ENCODE measurements at places on chromosomes 4 and X.

GRCh38 chr4:78953769-78954666, 14.8 kb upstream of the PAQR3 start:
- DNase-seq, result no peak

DNA sequence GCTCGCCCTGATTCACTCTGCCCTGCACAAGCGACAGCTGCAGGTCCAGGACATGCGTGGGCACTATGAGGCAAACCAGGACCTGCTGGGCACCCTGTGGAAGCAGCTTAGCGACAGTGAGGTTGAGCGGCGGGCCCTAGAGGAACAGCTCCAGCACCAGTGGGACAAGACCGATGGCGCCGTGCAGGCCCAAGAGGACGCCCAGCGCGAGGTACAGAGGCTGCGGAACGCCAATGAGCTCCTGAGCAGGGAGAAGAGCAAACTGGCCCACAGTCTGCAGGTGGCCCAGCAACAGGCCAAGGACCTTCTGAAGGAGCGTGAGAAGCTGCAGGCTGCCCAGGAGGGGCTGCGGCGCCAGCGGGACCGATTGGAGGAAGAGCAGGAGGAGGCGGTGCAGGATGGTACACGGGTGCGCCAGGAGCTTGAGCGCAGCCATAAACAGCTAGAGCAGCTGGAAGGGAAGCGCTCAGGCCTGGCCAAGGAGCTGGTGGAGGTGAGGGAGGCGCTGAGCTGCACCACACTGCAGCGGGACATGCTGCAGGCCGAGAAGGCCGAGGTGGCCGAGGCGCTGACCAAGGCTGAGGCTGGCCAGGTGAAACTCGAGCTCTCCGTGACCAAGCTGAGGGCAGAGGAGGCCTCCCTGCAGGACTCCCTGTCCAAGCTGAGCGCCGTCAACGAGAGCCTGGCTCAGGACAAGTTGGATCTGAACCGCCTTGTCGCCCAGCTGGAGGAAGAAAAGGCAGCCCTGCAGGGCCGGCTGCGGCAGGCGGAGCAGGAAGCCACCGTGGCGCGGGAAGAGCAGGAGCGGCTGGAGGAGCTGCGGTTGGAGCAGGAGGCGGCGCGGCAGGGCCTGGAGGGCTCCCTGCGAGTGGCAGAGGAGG, 12.8 kb downstream of the SMIM10L2A start:
- no peak for DNase-seq

- DNase-seq, result no peak
Measured at GRCh38 chr4:120830204-120830603, 92.3 kb downstream of the PRDM5 start.

DNA sequence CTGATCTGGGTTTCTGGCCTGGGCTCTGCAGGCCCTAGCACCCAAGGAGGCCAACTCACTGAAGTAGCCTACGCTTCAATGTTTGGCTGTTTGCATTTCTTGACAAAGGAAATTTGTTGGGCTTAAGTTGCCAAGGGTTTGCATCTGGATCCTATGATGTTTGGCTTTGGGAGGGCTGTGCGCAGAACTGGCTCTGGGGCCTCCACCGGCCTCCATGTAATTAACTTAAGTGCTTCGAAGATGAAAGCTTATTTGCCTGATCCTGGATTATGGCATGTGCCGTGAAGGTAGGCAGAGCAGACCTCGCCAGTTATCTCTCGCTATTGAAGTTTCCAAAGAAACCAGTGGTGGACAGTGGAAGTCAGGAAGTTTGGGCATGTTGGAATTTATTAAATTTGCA, 124.3 kb upstream of the STX18 start:
- no peak for DNase-seq

DNA sequence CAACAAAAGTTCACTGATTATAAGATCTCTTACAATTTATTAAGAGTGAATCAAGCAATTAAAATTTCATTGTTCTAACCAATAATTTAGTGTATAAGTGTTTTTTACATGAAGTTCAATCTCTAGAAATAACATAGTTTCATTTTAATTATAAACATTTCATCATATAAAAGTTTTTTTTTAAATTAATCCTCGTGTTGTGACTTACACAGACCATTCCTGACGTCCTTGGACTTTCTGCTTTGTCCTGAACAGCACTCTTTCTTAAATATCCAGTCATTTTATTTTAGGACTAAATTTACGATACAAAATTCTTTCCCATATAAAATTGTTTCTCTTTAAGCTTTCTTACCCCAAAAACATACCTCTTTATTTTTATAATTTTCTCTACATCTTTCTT, 841.7 kb upstream of the POU3F4 start:
- DNase-seq, result no peak

- no peak for DNase-seq
Measured at GRCh38 chr4:55838952-55839351, 14.5 kb upstream of the EXOC1 start.

DNA sequence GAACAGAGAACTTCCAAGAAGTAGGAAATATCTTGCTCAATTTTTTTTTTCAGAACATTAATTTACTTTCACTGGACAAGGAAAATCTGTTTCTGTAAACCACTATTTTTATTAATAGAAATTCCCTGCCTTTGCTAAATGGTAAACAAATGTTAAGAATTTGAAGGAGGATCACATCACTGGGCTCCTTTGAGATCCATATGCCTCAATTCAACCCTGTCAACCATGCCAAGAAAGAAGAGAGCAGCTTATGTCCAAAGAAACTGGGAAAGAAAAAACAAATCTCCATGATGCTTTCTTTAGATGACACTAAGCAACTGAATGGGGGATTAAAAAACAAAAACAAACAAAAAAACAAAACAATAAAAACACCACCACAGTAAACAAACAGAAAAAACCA, 47.7 kb downstream of the LNX1 start:
- DNase-seq, result no peak

DNA sequence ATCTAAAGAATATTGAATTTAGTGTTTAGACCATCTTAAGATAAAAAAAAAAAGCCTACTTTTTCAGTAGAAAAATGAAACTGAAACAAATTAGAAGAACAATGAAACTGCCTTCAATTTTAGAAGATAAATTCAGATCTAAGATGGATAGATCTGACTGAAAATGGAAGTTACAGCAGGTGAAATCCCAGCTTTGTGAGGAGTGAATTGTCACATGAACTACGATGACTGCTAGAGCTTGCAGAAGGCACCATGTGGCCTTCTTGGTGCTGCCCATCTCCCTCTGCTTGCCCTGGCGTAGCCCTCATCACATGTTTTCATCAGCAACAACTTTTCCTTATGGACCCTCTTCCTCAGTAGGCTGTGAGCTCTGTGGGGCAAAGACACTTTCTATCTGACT, 51.4 kb upstream of the EMCN start:
- no peak for DNase-seq

GRCh38 chr4:8108261-8108660, 50.4 kb downstream of the ABLIM2 start:
- no peak for DNase-seq

DNA sequence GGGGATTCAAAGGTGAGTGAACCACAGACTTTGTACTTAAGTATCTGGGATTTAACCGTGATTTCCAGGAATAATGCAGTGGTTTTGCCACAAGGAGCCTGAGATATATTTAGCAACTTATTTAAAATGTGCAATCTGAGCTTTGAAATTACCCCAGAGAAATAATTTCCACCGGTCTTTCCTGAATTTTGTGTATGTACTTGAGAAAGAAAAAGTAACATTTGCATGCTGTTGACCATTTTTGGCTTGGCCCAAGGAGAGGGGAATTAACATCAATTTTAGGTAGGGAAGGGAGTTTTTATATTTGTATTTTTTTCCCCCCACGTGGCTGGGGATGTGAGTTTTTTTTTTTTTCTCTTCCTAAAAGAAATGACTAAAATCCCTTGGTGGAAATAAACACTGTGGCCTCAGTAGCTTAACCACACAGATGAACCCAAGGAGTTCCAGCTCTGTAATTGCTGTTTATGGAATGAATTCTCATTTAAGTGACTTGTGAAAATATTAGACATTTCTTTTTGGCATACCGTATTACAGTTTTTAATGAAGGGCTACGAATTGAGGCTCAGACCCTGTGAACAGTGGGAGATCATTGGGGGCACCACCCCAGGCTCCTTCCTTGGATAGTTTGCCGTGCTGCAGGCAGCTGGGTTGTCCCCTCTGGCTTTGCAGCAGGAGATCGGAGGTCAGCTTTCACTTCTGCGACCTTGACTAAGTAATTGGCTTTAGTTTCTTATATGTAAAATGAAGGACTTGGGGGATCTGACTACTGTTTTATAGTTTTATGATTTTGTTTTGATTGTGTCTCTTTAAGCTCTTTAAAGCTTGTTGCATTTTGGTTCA, 116.1 kb downstream of the ARHGAP10 start:
- DNase-seq, result no peak

DNA sequence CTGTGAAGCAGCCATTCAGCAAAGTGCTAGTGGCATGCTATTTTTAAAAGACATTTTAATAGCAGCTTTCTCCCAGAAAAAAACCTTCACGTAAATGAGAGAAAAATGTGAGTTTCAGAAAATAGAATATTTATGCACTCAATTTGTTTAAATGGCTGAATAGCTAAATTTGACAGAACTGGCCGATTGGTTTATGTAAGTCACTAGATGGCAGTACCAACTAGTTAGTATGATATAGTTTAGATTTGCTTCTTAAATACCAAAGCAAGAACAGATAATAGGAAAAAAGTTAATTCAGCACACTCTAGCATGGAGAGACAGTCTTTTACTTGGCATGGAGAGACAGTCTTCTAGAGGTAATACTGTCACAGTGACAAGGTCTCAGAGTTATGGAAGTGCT, 250.1 kb downstream of the SNCA start:
- DNase-seq, result no peak

- DNase-seq, result no peak
Measured at GRCh38 chr4:106450249-106450648, 81.7 kb upstream of the GIMD1 start.

DNA sequence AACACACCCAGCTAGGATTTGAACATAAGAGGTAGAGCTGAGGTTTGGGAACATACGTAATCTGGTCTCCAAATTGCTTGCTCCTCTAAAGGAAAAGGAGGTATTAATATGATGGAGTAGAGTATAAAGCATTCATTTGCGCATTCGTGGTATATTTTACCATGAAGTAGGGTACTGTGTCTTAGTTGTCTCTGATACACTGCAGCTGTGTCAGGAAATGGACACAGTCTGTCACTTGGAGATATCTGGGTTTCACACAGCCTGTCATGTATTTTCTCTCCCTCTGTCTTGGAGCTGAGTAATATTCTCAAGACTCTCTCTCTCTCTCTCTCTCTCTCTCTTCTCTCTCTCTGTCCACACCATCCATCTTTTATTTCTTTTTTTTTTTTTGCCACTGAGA, 274.8 kb upstream of the UGT8 start:
- no peak for DNase-seq

DNA sequence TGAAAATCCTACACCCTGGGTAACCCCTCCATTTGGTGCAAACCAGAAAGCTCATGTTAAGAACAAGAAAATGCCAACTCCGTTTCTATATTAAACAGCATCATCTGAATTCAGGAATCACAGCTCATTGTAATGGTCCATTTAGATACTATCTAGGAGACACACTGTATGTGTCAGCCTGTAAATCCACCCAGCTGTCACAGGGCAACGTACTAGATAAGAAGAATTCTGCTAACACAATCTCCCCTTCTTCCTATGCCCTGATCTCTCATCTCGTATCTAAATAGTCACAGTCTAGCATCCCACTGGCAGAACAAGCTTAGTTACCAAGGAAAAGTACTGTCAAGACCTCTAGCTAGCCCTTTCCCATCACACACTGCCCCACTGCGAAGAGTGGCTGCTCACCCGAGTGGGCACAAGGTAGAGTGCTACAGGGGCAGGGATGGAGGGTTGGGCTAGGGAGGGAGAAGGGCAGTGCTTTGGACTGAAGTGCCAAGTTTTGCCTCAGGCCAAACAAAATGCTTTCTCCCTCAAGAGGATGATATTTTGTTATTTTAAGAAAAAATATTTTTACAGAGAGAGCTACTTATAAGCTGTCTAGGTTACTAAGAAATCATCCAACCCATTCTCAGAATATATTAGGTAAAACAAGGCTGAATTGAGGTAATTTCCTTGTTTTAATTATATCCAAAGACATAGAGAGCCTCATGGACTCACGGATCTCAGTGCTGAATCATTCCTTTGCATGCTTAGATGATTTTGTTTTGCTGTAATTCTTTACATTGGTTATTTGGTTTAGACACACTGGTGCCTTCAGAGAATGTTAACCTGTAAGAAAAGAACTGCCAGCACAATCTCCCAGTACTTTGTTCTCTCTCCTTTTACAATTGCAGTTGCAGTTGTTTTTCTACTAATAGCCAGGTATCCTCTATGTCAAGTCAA, 196.6 kb downstream of the PRDM5 start:
- DNase-seq, result no peak

- no peak for DNase-seq
Measured at GRCh38 chrX:129958814-129959492, 23.5 kb upstream of the BCORL1 start.

- no peak for DNase-seq
Measured at GRCh38 chr4:16123356-16124084, 39.7 kb upstream of the PROM1 start.

DNA sequence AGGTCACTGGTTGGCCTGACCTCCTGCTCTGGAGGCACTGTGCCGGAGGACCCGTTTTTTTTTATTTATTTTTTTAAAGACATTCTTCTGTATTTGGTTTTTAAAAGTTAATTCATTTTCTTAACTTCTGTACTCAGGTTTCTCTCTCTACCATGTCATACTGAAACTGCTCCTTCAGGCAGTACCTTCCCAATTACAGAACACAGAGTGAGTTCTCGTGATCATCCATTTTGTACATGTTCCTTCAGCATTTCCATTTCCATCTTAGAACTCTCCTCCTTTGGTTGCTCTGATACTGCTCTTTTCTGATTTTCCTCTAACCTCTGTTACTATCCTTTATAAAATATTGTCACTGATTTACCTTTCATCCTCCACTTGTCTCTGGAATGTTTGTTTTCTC, 17.9 kb downstream of the UBE2K start:
- no peak for DNase-seq

DNA sequence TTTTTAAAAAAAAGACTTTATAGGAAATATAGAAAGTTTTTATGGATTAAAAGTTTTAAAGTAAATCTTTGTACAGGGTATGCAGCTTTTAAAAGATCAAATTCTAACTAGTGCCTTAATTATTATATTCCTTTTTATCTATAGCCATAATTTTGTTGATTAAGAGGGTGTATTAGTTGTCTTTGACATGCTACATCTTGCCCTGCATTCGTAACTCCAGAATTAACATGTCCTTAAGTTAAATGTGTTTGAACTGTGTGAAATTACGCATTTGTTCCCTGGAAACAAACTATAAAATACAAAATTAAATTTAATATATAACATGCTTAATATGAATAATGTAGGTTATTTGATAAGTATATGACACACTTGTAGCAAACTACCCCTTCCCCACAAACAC, 66.3 kb downstream of the PTPN13 start:
- DNase-seq, result no peak

DNA sequence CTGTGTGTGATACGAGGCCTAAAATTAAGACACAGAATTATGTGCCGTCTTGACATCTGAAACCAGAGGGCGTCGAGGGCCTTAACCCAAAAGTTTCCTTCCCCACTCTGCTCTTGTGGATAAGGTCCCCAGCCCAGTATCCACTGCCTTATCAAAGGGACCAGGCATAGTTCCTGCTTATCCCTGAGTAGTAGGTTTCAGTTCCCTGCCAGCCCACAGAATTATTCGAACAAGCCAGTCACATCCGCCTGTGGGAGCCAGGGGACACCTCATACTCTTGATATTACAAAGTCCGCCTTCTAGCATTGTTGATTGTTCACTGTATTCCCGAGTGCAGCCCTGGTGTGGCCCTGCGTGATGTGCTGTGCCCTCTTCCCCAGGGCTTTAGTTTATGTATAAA, 5.4 kb upstream of the MMRN1 start:
- no peak for DNase-seq

All from mesenteric fat pad (tissue), 1 donor.